ENCODE measurements at places on chromosomes 3 and 15.

- no peak for DNase-seq
Measured at GRCh38 chr3:111627092-111627491, 31.9 kb upstream of the ZBED2 start.

DNA sequence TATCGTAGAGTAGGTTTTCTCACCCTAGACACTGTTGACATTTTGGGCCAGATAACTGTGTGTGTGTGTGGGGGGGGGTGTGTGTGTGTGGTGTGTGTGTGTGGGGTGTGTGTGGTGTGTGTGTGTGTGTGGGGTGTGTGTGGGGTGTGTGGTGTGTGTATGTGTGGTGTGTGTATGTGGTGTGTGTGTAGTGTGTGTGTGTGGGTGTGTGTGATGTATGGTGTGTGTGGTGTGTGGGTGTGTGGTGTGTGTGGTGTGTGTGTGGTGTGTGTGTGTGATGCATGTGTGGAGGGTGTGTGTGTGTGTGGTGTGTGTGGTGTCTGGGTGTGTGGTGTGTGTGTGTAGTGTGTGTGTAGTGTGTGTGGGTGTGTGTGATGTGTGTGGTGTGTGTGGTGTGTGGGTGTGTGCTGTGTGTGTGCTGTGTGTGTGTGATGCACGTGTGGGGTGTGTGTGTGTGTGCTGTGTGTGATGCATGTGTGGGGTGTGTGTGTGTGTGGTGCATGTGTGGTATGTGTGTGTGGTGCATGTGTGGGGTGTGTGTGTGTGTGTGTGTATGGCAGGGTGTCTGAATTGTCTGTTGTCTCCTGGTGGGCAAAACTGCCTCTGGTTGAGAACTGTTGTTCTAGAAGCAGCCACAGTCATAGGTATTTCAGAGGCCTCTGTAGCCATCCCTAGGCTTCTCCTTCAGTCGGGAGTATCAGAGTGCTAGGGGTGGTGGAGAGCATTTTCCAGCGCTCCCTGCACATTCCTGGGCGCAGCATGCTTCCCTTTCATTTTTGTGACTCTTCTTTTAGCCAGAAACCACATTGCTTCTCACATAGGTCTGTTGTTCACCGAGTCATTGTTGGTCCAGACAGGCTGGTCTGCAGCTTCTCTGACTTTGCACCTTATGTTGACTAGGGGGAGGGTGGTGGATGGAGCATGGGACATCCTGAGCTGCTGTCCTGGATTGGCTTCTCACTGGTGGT, 84.4 kb downstream of the THSD4 start:
- no peak for DNase-seq

DNA sequence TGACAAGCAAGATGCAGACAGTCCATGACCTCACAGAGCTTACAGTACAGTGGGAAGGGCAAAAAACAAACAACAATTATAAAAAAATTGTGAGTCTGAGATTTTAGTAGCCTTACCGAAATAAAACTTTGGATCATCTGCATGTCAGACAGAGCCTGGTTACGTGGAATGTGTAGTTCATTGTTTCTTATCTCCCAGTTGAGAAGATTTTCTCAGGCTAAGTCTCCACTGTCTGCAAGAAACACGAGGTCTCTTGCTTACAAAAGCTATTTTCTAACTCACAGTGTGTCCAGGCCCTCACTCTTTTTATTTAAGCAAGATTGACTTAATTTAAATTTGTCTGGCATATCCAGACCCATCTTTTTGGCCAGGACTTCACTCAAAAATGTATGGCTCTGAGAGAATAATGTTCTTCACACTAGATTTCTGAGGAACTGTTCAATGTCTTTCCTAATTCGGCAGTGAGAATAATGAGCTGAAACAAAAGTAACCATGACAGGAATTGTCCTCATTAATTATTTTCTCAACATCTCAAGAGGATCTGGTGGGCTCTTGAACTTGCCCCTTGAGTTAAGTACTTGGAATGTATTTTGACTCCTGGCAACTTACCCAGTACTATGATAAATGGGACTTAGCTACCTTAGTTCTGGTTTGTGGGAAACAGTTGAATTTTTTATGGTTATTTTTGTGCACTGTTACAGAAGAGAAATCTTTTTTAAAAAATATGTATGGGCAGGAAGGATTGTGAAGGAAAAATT, 265.1 kb upstream of the COL8A1 start:
- DNase-seq, result no peak

- DNase-seq, result no peak
Measured at GRCh38 chr3:107684431-107684925, 161.7 kb downstream of the BBX start.

- DNase-seq, result no peak
Measured at GRCh38 chr3:4888913-4889846, 90.1 kb upstream of the BHLHE40 start.

- no peak for DNase-seq
Measured at GRCh38 chr3:74134831-74135230, 479.6 kb downstream of the CNTN3 start.

DNA sequence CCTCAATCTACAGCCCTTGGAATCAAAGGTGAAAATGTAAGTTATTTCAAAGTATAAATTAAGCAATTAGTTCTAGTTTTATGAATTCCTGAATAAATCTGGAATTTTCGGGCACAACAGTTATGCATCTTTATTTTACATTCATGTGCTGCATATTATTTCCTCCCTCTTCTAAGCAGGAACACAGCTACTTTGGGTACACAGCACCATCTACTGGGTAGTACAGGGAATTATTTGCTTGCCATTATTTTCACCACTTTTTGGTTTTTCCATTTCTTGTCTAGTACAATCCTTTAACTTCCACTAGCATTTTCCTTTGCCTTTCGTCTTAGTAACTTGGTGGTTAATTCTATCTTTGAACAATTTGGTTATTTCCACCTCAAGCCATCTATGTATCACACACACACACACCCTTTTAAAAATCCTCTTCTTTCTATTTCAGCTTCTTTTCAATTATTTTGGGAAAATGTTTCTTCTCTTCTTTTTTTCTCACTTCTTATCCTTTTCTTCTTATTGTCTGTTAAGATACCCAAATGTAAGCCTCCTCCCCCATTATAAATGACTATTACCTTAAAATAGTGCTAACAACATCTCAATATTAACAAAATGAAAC, 451.0 kb downstream of the MFSD1 start:
- no peak for DNase-seq

- no peak for DNase-seq
Measured at GRCh38 chr3:98246142-98246541, 17.9 kb upstream of the OR5H6 start.

DNA sequence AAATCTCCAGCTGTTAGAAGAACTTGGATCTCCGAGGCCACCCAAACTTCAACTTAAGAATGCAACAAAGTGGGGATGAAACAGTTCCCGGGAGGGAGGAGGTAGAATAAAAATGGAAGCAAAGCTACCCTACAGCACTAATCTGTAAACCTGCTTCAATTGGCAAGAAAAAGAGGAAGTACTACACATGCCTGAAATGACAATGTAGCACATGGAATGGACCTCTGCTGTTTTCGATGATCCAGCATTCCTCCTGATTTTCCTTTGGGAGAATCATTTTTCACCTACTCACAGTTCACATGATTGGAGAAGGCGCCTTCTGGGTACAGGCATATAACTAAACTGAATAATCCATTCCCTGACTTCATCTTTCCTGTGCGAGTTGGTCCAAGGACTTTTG, 1081.5 kb downstream of the FHIT start:
- no peak for DNase-seq

- no peak for DNase-seq
Measured at GRCh38 chr3:86785386-86785785, 205.6 kb downstream of the VGLL3 start.

DNA sequence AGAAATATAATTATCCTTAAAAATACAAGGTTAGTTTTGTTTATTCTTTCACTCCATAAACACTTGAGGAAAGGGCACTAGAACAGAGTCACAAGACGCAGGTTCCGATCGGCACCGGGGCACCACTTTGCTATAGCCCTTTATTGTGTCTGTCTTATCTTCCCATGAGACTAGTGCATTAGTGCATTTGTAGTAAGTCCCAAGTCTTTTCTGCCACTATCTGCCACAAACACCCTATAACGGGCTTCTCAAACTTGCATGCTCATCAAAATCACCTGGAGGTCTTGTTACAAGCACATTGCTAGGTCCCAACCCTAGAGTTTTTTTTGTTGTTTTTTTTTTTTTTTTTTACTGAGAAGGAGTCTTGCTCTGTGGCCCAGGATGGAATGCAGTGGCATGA, 213.1 kb downstream of the FOXP1 start:
- no peak for DNase-seq

GRCh38 chr15:93154666-93155065, 65.7 kb upstream of the RGMA start:
- no peak for DNase-seq

- DNase-seq, result no peak
Measured at GRCh38 chr3:11638495-11639358, 5.0 kb downstream of the VGLL4 start.

DNA sequence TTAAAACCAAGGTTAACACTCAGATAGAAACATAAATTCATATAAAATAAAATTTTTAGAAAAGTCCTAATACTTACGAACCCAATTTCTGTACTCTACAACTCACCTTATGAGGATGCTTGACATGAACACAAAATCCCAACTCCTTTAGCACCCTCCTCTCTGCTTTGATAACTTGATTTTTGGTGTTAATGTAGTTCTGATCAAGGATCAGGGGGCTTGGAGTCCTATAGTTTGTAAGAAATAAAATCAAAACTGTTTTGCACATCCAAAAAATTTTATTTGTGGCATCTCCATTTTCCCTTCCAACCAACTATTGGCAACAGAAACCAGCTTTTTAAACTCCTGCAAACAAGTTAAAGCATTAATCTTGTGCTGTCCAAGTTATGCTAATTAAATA, 7.0 kb downstream of the CCNL1 start:
- DNase-seq, result no peak

- DNase-seq, result no peak
Measured at GRCh38 chr3:139394116-139394515, 4.7 kb upstream of the COPB2 start.

GRCh38 chr3:33909547-33909946, 111.1 kb downstream of the PDCD6IP start:
- no peak for DNase-seq

- DNase-seq, result no peak
Measured at GRCh38 chr15:78929536-78930264, 15.1 kb downstream of the CTSH start.

- no peak for DNase-seq
Measured at GRCh38 chr15:87597346-87598052, 659.0 kb downstream of the NTRK3 start.

DNA sequence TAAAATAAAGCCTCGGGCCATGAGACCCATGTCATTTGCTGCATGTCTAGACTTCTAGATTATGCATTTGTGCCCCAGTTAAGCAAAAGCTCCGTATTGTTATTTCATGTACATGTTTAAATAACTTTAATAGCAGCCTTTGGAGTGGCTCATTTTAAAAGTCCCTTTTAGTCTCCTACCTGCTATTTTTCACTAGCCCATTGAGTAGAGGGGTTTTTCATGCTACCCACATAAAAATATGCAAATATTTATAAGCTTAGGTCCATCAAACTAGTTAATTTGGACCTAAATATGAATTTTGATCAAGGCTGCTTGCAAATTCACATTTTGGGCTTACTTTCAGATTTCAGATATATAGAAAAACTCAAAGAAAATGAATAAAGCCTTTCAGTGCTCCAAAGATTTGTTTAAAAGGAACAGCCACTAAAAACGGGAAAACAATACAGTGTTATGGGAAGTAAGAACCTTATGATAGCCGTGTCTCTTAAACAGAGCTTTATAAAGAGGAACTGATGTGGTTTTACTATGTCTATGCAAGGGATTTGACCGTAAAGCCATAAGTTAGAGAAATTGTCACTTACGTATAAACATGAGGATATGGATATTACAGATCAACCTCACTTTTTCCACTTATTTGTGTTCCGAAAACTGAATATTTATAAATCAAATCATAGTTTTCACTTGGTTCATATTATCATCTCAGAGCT, 30.0 kb downstream of the FILIP1L start:
- DNase-seq, result no peak

All from amygdala (tissue), 56 donors.